ENCODE measurements at places on chromosomes 12 and 14. TPM values are rescaled to one million over a fixed set of nuclear protein-coding genes. Genes with fewer than 3 reads are reported as not detected.

The PTPRR gene
- 3.5 TPM for total RNA-seq

The FERMT2 gene
- total RNA-seq: 131 TPM

The ATG2B gene
- total RNA-seq: 9.2 TPM

The RAPGEF3 gene
- total RNA-seq: 0.83 TPM

The LTBP2 gene
- total RNA-seq: 7.6 TPM

The ANG gene
- total RNA-seq: 2.4 TPM

The FAM90A1 gene
- total RNA-seq: 0.17 TPM

The GRIP1 gene
- 3.3 TPM for total RNA-seq

The ARHGDIB gene
- 347 TPM for total RNA-seq

The OVCH1 gene
- total RNA-seq: not detected

The BAG5 gene
- total RNA-seq: 23.5 TPM

The NFATC4 gene
- 28.8 TPM for total RNA-seq

The SBNO1 gene
- total RNA-seq: 27.0 TPM

The ITGA7 gene
- total RNA-seq: 2.4 TPM

The KERA gene
- total RNA-seq: not detected

The KSR2 gene
- total RNA-seq: 0.15 TPM

The ZNF385A gene
- 0.34 TPM for total RNA-seq

The FAM186B gene
- total RNA-seq: 0.30 TPM

The SELPLG gene
- total RNA-seq: 0.23 TPM

The PRH2 gene
- total RNA-seq: not detected

The NPAS3 gene
- 1.5 TPM for total RNA-seq
